Memory B cell (primary cell): ENCODE measurements at places on chromosomes 3 and 15.

DNA sequence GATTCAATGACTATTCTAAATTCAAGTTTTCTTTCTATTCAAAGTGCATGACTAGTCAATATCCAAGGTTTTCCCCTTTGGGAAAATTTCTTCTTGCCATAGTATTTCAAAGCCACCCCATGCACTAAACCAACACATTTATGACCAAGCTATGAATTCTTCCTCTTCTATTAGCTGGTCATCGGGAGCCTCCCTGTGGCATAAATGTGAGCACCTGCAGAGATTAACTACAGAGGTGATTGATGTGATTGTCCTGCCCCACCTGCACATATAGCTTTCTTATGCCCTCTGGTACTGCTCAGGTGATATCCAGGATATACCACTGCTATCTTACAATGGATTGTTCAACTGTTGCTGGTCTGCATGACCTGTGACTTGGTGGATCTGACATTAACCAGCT, 694.9 kb downstream of the ZBBX start:
- no peak for DNase-seq

- DNase-seq, result no peak
Measured at GRCh38 chr15:93897377-93897776, 334.0 kb upstream of the MCTP2 start.

DNA sequence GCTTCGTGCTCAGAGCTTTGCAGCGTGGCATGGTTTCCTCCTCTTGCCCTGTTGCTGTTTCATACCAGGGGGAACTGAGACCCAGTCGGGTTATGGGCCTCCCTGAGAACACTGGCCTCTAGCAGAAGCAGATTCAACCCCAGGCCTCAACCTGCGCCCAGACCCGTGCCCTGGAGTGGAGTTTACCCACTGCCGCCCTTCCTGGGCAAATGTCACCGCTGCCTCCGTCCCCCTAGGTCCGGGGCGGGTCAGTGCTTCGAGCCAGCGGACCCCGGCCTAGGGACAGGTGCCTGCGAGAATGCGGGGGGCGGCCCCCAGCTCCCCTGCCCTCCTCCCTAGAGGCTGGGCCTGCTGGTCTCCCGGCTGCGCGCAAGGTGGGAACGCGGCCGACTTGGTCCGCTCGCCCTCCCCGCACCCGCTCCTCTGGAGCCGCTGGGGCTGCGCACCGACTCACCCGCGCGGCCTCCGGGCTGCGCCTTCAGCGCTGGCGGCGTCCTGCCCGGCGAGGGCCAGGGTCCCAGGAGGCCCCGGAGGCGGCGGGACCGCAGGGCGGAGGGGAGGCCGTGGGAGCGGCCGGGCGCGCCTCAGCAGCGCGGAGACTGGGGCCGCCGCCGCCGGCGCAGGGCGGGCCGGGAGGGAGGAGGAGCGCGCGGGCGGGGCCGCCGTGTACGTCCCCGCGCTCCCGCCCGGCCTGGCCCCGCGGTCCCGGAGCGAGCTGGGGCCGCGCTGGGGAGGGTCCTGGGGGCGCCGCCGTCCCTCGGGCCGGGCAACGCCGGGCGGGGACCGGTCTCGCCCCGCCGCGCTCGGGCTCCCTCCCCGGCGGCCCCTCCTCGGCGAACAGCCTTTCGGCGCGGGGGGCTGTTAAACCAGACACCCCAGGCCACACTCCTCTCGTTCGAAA, at the start of gene PIGZ:
PIGZ (minus strand) TSS at position 601 of the 901 bp plus-strand sequence. CDS start 16,802 bp downstream, outside the sequence.
- DNase-seq, result peak; percentile 26

DNA sequence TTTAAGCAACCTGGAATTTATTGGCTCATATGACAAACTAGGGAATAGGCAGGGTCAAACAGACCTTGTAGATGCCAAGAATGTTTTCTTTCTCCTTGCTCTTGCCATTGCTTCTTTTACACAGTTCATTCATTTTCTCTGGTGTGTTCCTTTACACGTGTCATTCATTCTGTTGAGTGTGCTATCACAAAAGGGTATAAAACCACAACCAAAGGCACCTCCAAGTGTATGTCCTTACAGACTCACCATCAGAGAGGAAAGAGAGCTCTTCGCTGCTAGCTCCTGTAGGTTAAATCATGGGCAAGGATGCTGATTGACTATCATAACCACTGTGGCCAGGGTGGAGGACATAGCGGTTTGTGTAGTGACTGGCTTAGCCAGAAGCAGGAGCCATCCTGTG, 19.2 kb upstream of the FRMD4B start:
- no peak for DNase-seq

DNA sequence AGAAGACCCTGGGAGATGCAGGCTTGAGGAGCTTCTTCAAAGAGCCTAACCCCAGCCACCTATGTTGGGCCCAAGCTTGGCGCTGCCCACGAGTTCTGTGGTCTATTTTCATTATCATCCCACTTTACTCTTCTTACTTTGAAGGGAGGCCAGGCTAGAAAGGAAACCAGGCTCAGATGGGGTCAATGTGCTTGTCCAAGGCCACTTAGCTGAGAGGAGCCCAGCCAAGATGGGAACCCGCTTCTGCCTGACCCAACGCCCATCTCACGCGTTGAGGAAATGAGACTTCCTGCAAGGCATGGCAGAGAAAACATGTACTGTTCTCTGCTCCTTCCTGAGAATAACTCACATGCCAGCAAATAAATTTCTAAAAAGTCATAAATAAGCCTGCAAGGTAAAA, 486.3 kb upstream of the PROK2 start:
- DNase-seq, result no peak

DNA sequence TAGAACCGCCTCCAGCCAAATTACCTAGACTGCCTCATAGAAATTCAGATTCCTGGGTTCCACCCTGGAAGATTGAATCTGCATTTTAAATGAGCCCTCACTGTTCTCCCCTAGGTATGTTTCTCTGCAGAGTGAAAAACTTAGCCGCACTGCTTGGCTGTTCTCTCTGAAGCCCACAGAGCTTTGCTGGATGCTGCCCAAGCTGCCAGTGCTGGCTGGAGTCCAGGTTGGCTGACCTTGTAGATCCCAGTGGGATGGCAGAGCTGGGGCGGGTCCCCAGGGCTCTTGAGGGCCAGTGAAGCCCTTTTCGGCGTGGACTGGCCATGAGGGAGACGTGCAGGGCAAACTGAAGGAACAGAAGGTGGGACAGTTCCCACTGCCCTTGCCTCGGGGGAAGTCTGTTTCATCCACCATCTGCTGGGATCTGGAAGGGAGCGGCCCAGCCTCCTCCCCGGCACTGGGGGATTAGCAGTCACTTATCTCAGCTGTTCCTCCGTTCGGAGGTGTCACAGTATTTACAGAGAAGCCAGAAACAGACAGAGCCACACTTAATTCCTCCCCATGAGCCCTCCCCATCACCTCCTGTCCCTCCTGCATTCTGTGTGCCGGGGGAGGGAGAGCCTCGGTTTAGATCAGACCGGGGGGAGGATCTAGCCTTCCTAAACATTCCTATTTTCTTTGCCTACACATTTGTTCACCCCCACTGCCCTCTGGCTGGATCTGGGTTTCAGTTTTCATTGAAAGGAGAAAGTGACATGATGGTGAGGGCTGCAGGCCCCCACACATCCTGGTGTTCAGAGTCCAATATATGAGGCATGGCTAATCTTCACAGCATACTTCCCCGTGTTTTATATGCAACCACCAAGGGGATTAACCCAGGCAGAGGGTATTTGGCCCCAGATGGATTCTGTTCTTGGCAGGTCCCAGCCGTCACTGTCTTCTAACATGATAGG, 4.1 kb upstream of the ACTC1 start:
- no peak for DNase-seq

DNA sequence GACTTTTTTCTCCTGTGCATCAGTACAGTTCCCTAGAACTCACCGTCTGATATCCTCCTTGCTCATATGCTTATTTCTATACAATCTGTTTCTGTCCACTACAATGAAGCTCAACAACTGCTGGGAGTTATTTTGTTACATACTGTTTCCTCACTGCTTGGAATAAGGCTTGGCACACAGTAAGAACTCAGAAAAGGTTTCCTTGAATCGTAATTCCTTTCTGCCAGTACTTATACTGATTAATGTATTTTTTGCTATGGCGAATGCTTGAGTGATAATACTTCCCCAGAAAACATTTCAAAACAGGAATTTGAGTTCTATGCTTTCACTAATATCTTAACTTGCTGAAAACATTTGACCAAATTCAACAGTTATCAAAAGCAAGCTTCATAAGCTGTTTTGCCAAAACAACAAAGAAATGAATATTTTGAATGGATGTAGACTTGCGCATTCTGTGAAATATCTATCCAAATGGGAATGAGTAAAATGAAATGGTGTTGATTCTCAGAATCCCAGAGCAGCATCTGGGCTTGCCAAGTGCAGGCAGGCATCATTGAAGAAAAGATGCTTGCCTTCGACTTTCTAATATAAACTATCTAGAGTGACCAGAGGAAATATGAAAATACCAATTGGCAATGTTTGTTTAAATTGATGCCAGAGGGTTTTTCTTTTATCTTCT, 286.3 kb downstream of the RAP2B start:
- no peak for DNase-seq

DNA sequence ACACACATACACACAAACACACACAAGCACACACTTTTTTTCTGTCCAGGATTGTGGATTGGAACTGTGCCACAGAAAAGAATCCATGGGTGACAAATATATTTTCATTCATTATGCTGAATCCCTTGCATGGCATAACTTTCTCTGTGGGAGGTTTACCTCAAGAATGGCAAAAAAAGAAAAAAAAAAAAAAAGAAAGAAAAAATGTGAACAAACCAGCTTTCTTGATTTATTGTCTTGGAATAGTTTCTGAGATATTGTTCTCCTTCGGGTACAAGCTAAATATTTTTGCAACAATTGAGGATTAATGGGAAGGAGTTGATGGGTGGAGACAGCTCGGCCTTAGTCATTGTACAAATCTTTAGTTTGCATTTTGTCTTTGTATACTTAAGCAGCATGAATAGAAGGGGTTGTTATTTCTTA, 153.1 kb downstream of the GMNC start:
- no peak for DNase-seq

DNA sequence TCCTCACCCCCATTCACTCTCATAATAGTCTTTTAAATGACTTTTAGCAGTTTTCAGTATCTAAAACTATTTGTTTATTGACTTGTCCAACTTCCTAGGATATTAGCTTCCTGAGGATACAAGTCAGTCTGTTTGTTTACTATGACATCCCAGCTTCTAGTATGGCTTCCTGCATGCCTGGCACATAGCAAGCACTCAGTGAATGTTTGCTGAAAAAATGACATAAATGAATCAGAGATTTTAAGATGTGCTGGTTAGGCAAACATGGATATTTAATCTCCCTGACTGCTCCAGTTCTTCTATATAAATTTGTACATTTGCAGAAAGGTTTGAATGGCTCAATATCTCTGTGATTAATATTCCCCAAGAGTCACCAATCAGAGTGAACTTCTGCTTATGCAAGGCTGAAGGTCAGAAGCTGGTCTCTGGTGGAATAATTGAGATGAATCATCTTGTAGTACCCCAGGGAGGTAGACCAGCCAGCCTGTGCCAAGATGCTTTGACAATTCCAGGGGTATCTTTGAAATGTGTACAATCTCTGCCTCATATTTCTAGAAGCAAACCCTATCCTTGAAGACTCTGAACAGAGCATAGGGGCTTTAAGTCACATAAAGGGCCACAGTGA, 219.0 kb upstream of the LMCD1 start:
- no peak for DNase-seq

GRCh38 chr3:152434142-152434541, 165.4 kb downstream of the MBNL1 start:
- no peak for DNase-seq

- DNase-seq, result no peak
Measured at GRCh38 chr3:109910772-109911171, 573.4 kb upstream of the DPPA4 start.

GRCh38 chr3:111616417-111617105, 21.4 kb upstream of the ZBED2 start:
- no peak for DNase-seq

GRCh38 chr15:63715818-63716217, 117.9 kb downstream of the HERC1 start:
- DNase-seq, result no peak

- no peak for DNase-seq
Measured at GRCh38 chr3:62187022-62187431, 186.3 kb downstream of the FEZF2 start.

- DNase-seq, result no peak
Measured at GRCh38 chr3:25033407-25034029, 394.5 kb upstream of the RARB start.

GRCh38 chr15:51349156-51349844, 7.8 kb downstream of the GLDN start:
- DNase-seq, result no peak

DNA sequence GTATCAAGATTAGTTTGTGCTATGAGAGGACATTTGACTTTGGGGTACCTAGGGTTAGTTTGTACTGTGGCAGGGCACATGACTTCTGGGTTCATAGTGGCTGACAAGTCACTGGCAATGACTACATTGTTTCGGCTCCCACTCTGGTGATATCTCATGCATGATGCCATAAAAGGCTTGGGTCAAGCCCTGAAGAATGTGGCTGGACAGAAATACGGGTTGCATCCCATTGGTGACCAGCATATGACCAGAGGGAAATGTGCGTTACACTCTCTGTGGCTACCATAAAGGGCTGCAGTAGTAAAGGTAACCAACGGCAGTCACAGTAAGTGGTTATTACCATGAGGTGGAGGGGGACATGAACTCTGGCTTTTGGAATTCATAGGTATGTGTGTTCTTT, 18.4 kb downstream of the THOC7 start:
- no peak for DNase-seq

- DNase-seq, result no peak
Measured at GRCh38 chr3:143215059-143215458, 95.5 kb downstream of the CHST2 start.

GRCh38 chr3:149553781-149554451, 79.4 kb downstream of the TM4SF4 start:
- no peak for DNase-seq

DNA sequence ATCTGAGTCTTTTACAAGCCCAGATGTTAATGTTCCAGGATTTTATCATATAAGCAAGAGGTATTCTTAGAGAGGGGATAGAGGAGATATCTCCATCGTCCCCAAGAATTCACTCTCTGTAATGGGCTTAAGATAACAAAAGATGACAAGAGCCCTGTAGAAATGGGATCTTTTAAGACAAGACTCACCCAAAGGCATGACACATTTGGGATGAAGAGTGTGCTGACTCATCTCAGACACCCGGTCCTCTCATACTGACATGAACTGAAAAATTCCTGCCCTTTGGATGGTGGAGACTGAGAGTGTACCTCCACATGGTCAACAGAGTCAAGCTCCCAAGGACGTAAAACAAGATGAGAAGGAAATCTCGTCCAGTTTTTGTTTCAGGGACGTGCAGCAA, 11.0 kb downstream of the LEKR1 start:
- DNase-seq, result no peak

- DNase-seq, result no peak
Measured at GRCh38 chr15:65982627-65983322, 113.5 kb downstream of the RAB11A start.

DNA sequence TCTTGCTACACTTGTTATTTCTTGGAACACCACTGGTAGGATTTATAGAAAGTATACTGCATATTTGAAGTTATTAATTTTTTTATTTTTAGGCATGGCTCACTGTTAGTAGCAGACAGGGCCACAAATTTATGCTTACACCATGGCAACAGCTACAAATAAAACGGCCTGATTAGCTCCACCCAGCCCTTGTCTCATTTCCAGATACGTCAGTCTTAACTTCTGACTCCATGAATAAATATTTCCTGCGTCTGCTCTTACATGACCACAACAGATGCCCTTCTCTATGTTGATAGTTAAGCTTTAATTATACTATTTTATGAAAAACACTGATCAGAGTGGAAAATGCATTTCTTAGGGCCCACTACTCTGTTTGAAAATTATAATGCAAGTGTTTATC, 62.3 kb upstream of the CPOX start:
- DNase-seq, result no peak

GRCh38 chr3:183247011-183247589, 6.0 kb upstream of the B3GNT5 start:
- DNase-seq, result no peak

- DNase-seq, result peak; percentile 58
Measured at GRCh38 chr15:52481915-52482314, 46.8 kb downstream of the MYO5A start.
